ENCODE measurements at places on chromosomes 4 and X.

DNA sequence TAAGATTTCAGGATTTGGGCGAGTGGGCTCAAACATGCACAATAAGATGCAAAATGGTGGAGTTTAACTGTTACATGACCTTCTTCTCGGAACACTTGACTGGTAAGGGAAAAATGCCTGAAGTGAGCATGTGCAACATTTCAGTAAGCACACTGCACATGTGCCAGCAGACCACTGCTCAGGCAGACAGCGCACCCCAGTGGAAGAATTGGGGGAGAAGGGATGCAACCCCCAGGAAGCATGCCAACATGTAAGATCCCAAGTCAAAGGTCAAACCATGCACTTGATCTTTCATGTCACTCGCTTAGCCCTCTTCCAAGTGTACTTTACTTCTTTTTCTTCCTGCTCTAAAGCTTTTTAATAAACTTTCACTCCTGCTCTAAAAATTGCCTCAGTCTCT lies 256.3 kb downstream of the CENPC start:
- DNase-seq, result no peak
- H3K27ac ChIP-seq, result no peak overlapping the region
- no peaks in the 10 kb centered on the region for H3K27me3 ChIP-seq
- no peaks in the 10 kb centered on the region for H3K36me3 ChIP-seq
- no peaks in the 10 kb centered on the region for H3K4me1 ChIP-seq
- H3K4me3 ChIP-seq, result no peak overlapping the region

- no peak for DNase-seq
- H3K27ac ChIP-seq, result no peak overlapping the region
- no peak overlapping the region for H3K4me3 ChIP-seq
- H3K27me3 ChIP-seq, result peaks cover 11% of the 10 kb centered on the region
Measured at GRCh38 chrX:149274516-149275105, 230.5 kb downstream of the IDS start.

GRCh38 chr4:86582410-86582809 lies 11.7 kb upstream of the PTPN13 start:
- H3K4me3 ChIP-seq, result no peak overlapping the region
- no peak for DNase-seq
- H3K27ac ChIP-seq, result no peak overlapping the region

- no peaks in the 10 kb centered on the region for H3K36me3 ChIP-seq
- DNase-seq, result no peak
- H3K27me3 ChIP-seq, result no peaks in the 10 kb centered on the region
- no peak overlapping the region for H3K4me3 ChIP-seq
- no peaks in the 10 kb centered on the region for H3K4me1 ChIP-seq
- H3K27ac ChIP-seq, result no peak overlapping the region
Measured at GRCh38 chrX:17931855-17932254, 70.8 kb upstream of the RAI2 start.

DNA sequence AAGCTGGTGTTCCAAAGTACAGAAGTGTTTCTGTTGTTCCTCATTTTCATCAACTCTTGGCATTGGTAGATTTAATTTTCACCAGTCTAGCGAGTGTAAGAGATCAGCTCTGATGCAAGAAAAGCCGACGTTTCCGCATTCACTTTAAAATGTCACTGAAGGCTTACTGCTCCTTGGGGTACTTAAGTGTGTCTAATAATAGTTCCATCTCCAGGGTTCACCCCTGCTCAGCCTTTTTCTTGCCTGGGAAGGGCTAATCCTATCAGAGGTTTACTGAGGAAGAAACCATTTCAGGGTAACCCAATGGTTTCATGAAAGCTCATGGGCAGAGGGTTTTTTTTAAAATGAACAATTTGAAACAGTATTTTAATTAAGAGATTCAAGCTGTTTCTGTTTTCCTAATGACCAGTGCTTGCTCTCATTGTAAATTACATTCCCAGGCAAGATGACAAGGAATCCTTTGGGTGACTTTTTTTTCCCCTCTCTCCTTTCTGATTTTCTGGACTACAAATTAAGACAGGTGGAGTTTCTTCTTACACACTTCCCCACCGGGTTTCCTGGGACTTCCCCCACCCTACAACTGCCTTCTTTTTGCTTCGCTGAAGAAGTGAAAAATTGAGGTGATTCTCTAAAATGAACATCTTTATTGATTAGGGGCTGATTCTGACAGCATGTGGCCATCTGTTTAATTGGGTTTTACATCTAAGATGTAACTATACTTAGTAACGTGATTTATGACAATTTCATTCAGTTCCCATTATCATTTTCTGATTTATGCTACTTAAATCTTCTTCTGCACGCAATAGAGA lies 78.7 kb upstream of the CBLL2 start:
- H3K36me3 ChIP-seq, result no peaks in the 10 kb centered on the region
- no peak for DNase-seq
- H3K4me3 ChIP-seq, result no peak overlapping the region
- peaks cover 5% of the 10 kb centered on the region for H3K4me1 ChIP-seq

- peaks cover 1% of the 10 kb centered on the region for H3K27me3 ChIP-seq
- H3K4me1 ChIP-seq, result no peaks in the 10 kb centered on the region
- H3K4me3 ChIP-seq, result no peak overlapping the region
- no peak overlapping the region for H3K27ac ChIP-seq
- H3K36me3 ChIP-seq, result no peaks in the 10 kb centered on the region
Measured at GRCh38 chr4:154073107-154073822, 284.4 kb upstream of the SFRP2 start.

DNA sequence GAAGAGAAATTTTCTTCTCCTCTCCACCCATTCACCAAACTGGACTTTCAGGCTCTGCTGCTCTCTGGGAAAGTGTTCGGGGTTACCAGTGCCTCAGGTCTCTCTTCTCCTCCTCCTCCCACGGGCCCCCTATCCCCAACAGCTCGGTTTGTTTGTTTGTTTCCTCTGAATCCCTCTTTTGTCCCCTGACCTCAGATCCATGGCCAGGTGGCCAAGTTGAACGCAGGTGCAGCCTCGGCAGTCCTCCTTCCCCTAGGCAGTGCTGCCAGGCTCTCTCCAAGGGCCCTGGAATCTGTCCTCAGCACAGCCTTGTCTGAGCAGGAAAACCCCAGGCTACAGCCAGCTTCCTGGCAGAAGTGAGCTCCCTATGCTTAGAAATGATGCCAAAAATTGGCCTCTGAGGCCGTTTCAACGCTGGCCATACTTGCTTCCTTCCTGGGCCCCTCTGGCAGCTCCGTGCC lies 60.0 kb downstream of the FHDC1 start:
- H3K4me3 ChIP-seq, result no peak overlapping the region
- H3K4me1 ChIP-seq, result no peaks in the 10 kb centered on the region
- H3K27me3 ChIP-seq, result no peaks in the 10 kb centered on the region
- no peaks in the 10 kb centered on the region for H3K36me3 ChIP-seq
- DNase-seq, result no peak
- no peak overlapping the region for H3K27ac ChIP-seq

DNA sequence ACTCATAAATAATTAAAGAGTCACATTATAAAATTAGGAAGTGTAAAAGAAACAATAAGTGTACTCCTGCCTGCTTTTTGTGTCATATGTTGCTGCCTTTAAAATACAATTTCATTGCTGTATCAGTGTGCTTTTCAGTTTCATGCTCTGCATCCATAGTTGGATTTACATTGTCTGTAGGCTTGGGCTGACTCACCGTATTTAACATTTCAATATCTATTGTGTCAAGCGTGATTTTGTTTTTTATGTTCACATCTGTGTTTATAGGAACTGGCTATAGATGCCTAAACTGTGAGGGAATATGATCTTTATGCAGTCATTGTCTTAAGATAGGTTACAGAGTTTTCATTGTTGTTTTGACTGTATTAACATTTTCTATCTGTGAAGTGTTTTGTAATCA lies 18.1 kb downstream of the CCSER1 start:
- no peak overlapping the region for H3K27ac ChIP-seq
- no peaks in the 10 kb centered on the region for H3K36me3 ChIP-seq
- no peak overlapping the region for H3K4me3 ChIP-seq

DNA sequence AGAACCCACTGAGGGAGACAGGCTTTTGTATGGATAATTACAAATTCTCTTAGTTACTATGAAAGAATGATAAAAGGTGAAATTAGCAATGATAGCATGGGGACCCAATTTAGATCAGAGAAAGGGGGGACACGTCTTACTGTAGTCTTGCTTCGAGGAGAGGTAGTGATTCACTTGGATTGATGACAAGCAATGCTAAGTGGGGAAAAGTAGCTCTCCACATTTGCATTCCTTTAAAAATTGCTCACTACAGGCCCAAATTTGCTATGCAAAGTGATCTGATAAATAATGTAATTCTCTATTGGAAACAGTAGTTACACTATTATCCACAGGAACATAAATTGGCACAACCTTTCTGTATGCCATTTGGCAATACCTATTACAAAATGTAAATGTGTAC lies 42.5 kb upstream of the MAP3K15 start:
- peaks cover 6% of the 10 kb centered on the region for H3K36me3 ChIP-seq
- H3K4me3 ChIP-seq, result no peak overlapping the region
- H3K4me1 ChIP-seq, result peaks cover 25% of the 10 kb centered on the region
- no peak overlapping the region for H3K27ac ChIP-seq

- no peak overlapping the region for H3K4me3 ChIP-seq
- H3K27ac ChIP-seq, result no peak overlapping the region
- H3K36me3 ChIP-seq, result peaks cover 28% of the 10 kb centered on the region
- H3K4me1 ChIP-seq, result peaks cover 41% of the 10 kb centered on the region
- DNase-seq, result no peak
- H3K27me3 ChIP-seq, result no peaks in the 10 kb centered on the region
Measured at GRCh38 chr4:82885410-82885809, 5.5 kb downstream of the SEC31A start.

DNA sequence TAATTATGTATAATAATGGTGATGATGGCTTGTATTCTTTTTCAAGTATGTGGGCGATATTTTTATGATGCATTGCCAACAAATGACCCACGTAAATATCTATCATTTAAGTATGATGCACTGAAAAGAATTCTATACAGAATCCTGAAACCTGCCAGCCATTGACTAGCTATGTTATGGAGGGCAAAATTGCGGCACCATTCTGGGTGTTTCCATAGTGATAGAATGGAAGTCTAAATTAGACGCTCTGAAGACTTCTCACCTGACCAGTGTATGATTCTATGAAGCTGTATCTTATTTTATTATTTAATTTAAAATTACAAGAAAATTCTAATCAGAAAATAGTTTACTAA lies 677 bp upstream of the CENPC start:
- no peaks in the 10 kb centered on the region for H3K27me3 ChIP-seq
- peak overlapping the region; percentile 98 for H3K27ac ChIP-seq
- H3K4me3 ChIP-seq, result peak overlapping the region; percentile 100
- peaks cover 53% of the 10 kb centered on the region for H3K4me1 ChIP-seq

GRCh38 chrX:39073131-39073530 lies 271.9 kb downstream of the MID1IP1 start:
- H3K27me3 ChIP-seq, result peaks cover 4% of the 10 kb centered on the region
- H3K4me3 ChIP-seq, result no peak overlapping the region
- H3K27ac ChIP-seq, result no peak overlapping the region
- H3K4me1 ChIP-seq, result no peaks in the 10 kb centered on the region
- DNase-seq, result no peak
- H3K36me3 ChIP-seq, result no peaks in the 10 kb centered on the region

GRCh38 chr4:6808259-6808658 lies 25.7 kb downstream of the KIAA0232 start:
- H3K36me3 ChIP-seq, result peaks cover 8% of the 10 kb centered on the region
- DNase-seq, result no peak
- H3K4me1 ChIP-seq, result no peaks in the 10 kb centered on the region
- no peaks in the 10 kb centered on the region for H3K27me3 ChIP-seq
- no peak overlapping the region for H3K4me3 ChIP-seq
- H3K27ac ChIP-seq, result no peak overlapping the region

DNA sequence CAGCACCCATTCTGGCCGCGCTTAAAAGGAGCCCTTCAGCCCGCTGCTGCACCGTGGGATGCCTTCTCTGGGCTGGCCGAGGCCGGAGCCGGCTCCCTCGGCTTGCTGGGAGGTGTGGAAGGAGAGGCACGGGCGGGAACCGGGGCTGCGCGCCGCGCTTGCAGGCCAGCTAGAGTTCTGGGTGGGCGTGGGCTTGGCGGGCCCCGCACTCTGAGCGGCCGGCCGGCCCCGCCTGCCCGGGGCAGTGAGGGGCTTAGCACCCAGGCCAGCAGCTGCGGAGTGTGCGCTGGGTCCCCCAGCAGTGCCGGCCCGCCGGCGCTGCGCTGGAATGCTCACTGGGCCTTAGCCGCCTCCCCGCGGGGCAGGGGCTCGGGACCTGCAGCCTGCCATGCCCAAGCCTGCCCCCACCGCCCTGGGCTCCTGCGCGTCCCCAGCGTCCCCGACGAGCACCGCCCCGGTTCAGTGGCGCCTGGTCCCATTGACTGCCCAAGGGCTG lies 111.3 kb downstream of the PCDH18 start:
- H3K27ac ChIP-seq, result no peak overlapping the region
- H3K36me3 ChIP-seq, result no peaks in the 10 kb centered on the region
- H3K4me1 ChIP-seq, result no peaks in the 10 kb centered on the region
- no peak for DNase-seq

- no peak overlapping the region for H3K27ac ChIP-seq
- H3K4me3 ChIP-seq, result no peak overlapping the region
- DNase-seq, result no peak
- no peaks in the 10 kb centered on the region for H3K4me1 ChIP-seq
Measured at GRCh38 chr4:23923840-23924239, 34.0 kb upstream of the PPARGC1A start.

- H3K4me1 ChIP-seq, result no peaks in the 10 kb centered on the region
- H3K4me3 ChIP-seq, result no peak overlapping the region
- no peak overlapping the region for H3K27ac ChIP-seq
Measured at GRCh38 chr4:13921805-13922204, 294.3 kb upstream of the BOD1L1 start.

GRCh38 chr4:62028745-62029144 lies 828.6 kb downstream of the ADGRL3 start:
- no peaks in the 10 kb centered on the region for H3K27me3 ChIP-seq

DNA sequence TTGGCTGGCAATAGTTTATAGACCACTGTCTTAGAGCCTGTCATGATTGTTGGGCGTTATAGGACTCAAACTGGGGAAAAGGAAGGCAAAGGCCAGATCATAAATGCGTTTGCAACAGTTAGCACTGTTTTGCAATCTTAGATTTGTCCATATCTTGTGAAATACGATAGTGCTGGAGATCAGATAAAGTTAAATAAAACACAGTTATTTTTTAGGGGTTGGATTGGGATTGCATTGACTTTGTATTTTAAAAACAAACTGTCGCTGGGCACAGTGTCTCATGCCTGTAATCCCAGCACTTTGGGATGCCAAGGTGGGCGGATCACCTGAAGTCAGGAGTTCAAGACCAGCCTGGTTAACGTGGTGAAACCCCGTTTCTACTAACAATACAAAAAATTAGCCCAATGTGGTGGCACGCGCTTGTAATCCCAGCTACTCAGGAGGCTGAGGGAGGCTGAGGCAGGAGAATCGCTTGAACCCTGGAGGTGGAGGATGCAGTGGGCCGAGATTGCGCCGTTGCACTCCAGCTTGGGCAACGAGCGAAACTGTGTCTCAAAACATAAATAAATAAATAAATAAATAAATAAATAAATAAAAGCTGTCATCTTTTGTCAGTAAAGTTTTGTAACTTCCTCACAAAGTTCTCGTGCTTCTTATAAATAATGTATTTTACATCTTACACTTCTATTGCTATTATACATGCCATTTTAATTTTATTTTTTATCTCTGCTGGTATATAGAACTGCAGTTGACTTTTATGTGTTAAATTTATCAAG lies 117.2 kb downstream of the KDM6A start:
- peaks cover 14% of the 10 kb centered on the region for H3K4me1 ChIP-seq
- H3K36me3 ChIP-seq, result peaks cover 29% of the 10 kb centered on the region
- H3K27me3 ChIP-seq, result no peaks in the 10 kb centered on the region
- no peak overlapping the region for H3K27ac ChIP-seq
- DNase-seq, result no peak

GRCh38 chrX:53022381-53022780 lies 26.2 kb upstream of the GPR173 start:
- H3K4me3 ChIP-seq, result no peak overlapping the region
- no peaks in the 10 kb centered on the region for H3K36me3 ChIP-seq
- no peaks in the 10 kb centered on the region for H3K4me1 ChIP-seq
- H3K27ac ChIP-seq, result no peak overlapping the region
- no peak for DNase-seq

Measured in activated T-helper 1 cell treated with anti-CD3 and anti-CD28 coated beads, Interleukin-12 subunit alpha, Interleukin-12 subunit beta, Interleukin-2, Interleukin-4 antibody, amounts not matched to agents 30 ng/mL and 10 ng/mL and 1 ng/mL, durations not matched to agents 14 hours and 24 hours and 36 hours (primary cell).